ENCODE measurements at places on chromosomes 12 and 14.

DNA sequence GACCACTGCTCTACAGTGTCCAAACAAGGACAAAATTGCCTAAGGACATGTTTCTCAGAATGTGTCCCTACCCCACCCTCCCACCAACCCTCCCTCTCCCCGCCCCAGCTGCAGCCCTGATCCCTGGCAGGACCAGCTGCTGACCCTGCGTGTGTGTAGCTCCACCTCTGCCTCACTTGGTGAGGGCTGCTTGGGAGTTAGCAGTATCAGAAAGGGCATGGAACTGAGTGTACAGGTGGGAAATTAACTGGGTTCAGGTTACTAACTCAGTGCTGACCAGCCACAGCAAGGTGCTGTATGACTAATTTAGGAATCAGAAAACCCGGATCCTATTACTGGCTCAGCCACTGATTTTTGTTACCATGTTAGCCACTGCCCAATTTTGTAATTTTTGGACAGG lies 11.3 kb upstream of the PLEKHD1 start:
- no peak for DNase-seq

DNA sequence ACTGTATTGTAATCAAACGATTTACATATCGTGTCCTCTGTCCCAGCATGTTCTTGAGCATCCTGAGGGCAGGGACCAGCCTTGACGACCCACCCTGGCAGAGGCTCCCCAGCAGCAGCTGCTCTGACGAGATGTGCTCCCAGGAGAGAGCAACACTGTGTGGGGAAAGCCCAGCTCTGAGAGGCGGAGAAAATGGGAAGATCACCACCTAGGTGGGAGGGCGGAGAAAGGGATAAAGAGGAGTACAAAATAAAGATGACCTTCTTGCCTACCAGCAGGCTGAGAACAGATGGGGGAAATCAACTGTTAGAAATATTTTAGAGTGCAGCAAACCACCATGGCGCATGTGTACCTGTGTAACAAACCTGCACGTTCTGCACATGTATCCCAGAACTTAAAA lies 71.5 kb upstream of the CAPRIN2 start:
- DNase-seq = no peak

DNA sequence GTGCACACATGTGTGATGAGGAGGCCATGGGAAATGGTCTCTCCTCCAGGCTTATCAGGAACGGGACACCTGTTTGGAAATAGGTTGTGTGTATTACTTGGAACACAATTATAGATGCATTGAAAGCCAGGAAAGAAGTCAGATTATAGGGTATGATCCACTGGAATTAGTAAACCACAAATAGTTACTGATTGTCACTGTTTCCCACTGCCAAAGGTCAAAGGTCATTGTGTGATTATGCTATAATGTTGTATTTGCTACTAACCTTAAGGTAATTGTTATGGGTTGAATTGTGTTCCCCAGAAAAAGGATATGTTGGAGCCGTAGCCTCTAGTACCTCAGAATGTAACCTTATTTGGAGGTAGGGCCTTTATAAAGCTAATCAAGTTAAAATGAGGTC lies 129.9 kb upstream of the FBXO33 start:
- DNase-seq = no peak

DNA sequence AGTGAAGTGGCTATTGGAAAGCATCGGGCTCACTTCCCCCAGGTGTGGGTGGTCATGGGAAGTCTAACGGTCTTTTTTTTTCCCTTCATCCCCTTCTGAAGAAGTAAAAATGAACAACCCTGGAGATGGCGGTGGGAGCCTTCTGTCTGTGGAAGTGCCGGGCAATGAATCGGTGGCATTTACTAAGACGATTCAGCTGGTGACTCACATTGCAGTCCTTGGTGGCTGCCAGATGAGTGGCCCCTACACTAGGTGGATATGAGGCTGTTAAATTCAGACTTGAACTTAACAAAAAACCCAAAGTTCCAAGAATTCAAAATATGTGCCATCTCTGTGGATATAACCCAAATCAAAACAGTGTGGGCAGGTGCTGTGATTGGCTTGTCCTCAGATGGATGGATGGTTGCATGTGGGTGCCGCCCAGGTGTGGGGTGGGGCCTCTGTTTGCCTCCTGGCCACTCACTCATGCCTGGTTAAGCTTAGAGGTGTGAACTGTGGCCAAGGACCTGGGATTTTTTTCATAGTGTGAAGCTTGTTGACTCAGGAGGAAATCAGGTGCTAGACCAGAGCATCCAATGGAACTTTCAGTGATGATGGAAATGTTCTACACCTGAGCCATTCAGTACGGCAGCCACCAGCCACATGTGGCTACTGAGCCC lies 176.7 kb upstream of the NOS1 start:
- DNase-seq = no peak

DNA sequence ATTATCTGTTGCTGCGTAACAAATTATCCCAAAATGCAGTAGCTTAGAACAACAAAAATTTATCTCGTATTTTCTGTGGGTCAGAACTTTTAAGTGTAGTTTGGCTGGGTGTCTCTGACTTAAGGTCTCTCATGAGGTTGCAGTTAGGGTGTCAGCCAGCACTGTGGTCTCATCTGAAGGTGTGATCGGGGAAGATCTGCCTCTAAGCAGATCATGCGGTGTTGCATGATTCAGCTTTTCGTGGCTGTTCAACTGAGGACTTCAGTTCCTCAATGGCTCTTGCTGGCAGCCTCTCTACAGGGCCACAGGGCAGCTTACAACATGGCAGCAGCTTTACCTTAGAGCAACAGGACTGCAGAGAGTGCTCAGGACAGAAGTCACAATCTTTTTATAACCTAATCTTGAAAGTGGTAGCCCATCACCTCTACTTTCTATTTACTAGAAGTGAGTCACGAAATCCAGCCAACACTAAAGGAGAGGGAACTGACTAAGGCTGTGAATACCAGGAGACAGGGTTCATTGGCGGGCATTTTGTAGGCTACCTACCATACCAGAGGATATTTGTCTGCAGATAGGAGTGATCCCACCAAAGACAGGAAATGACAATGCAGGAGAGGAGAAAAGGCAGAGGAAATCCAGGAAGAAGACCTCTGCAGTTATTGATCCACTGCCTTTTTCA lies 1.8 kb upstream of the TMPRSS12 start:
- no peak for DNase-seq

GRCh38 chr14:72700338-72701236 lies 193.3 kb downstream of the DPF3 start:
- no peak for DNase-seq

- DNase-seq = no peak
Measured at GRCh38 chr12:57744194-57744776, 554 bp upstream of the TSPAN31 start.

GRCh38 chr12:105864901-105865300 lies 273.9 kb downstream of the NUAK1 start:
- DNase-seq = no peak

DNA sequence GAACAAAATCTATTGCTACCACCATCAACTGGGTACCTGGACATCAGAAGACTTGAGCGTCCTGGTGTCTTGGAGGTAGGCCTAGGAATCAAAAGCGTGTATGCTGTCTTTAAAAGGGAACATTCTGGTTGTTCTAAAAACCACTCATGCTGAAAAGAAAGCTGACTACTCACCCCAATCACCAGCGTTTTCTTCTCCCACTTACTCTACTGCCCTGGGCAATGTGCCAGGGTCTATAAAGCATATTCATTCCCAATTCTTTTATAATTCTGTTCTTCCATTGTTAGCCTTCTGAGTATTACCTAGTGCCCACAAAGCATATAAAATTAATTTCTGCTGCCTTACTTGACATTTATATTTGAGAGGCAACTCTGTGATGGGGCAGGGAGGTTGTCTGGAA lies 133.4 kb downstream of the KCNA5 start:
- DNase-seq = no peak

DNA sequence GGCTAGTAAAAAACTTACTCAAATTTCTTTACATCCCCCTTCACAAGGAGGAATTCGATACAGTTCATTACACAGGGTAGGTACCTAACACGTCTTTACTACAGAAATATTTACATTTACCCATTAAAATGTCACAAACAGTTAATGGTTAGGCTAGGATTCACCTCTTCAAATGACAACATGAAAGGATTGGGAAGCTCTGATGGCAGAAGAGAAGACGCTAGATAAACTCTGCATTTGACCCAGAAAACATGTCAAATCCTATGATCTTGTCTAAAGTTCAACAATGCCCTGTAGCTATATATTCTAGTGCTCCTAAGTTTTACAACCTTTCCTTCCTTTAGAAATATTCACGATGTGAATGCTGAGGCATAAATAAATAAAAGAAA lies 64.8 kb downstream of the DENND5B start:
- DNase-seq = no peak

- DNase-seq = no peak
Measured at GRCh38 chr14:73634011-73634833, 10.6 kb upstream of the DNAL1 start.

DNA sequence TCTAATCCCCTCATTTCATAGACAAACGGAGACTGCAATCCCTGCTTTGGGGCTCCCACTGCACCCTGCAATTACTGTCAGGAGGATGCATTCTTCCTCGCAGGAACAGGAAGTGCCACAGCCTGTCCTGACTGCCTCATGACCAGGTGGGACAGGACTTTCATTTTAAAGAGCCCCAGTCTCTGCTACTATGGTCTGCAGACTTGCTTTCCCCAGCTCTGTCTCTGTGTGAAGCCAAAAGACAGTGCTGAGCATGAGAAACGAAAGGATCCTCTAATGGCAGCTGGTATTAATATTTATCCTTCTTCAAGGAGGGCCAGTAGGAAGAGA lies 60.0 kb upstream of the PNMA1 start:
- DNase-seq = no peak

DNA sequence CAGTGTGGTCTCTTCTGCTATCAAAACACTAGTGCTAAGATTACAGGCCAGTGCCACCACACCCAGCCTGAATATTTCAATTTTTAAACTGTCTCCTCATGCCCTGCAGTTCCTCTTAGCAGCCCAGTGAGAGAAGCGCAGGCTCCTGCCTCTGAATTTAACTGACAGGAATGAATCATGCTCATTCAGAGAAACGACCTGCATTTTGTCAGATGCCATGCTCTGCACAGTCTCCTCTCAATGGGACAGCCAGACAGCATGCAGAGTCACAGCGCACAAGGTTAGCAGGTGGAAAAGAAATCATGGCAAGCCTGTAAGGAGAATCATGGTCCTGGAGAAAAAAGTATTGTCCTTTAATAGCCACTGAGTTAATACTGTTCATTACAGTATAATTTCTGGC lies 691.0 kb upstream of the SEL1L start:
- DNase-seq = no peak
